Hepatic stellate cell (primary cell): ENCODE measurements at places on chromosomes 3 and 15.

DNA sequence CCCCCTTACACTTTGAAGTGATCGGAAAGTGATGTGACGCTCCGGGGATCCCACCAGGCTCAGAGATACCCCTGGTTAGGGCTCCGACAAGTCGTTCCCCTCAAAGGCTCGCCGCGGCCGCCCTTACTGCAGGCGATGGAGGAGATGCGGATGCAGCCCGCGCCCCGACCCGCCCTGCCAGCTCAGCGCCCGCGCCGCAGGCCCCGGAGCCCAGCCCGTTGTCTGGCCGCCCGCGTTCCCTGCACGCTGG, 228 bp downstream of the GLT8D1 start:
- no peak for DNase-seq

DNA sequence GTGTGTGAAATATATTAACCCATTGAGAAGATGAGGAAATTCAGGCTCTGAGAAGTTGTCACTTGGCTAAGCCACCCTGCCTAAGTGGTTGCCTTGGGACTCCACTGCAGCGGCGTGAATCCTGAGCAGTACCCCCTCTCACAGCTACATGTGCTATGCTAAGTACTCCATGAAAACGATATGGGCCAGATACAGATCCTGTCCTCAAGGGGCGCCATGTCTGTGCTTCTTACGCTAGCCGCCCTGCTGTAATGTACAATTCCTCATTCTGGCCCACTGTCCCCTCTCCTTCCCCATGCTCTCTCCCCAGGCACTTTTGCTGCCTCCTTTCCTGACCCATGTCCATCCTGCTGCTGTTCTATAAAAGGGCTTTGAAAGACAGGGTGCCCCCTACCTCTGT, 140.3 kb downstream of the FEZF2 start:
- no peak for DNase-seq

- no peak for DNase-seq
Observed at GRCh38 chr3:172102123-172102882, 62.9 kb downstream of the FNDC3B start.

GRCh38 chr3:9349321-9350117, 13.3 kb upstream of the THUMPD3 start:
- peak; percentile 71 for DNase-seq

GRCh38 chr3:43097400-43098080, 8.3 kb downstream of the POMGNT2 start:
- DNase-seq, result no peak
